ENCODE measurements at places on chromosomes 1 and 21. TPM values are rescaled to one million over a fixed set of nuclear protein-coding genes. Genes with fewer than 3 reads are reported as not detected.

DNA sequence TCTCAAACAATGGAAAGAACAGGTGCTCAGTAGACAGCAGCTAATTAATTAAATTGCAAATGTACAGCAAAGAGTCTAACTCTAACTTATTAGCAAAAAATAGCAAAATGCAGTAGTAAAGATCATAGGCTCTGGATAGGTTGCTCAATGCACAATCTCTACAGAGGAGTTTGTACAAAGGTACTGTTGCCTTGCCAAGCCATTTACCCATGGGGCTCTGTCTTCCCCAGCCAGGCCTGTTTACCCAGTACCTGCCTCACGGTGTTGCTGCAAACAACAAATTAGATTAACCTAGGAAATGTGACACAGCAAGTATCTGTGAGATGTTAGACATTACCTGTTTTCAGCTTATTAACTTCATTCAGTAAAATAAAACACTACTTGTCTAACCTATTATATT, 222.0 kb downstream of the DENND1B start:
- no peaks in the 10 kb centered on the region for H3K27me3 ChIP-seq
- no peaks in the 10 kb centered on the region for H3K4me1 ChIP-seq
- H3K4me3 ChIP-seq: no peak overlapping the region
- H3K36me3 ChIP-seq: no peaks in the 10 kb centered on the region
- H3K27ac ChIP-seq: no peak overlapping the region

GRCh38 chr1:178124115-178124514, 30.2 kb downstream of the RASAL2 start:
- H3K4me3 ChIP-seq: no peak overlapping the region
- H3K4me1 ChIP-seq: no peaks in the 10 kb centered on the region
- no peak overlapping the region for H3K27ac ChIP-seq
- no peaks in the 10 kb centered on the region for H3K27me3 ChIP-seq

- H3K4me3 ChIP-seq: no peak overlapping the region
- no peak for DNase-seq
- no peaks in the 10 kb centered on the region for H3K36me3 ChIP-seq
- H3K4me1 ChIP-seq: no peaks in the 10 kb centered on the region
These were observed 46.0 kb upstream of the COG2 start for GRCh38 chr1:230596306-230596705.

GRCh38 chr1:51147394-51147793, 45.4 kb downstream of the C1orf185 start:
- peaks cover 6% of the 10 kb centered on the region for H3K27me3 ChIP-seq
- no peaks in the 10 kb centered on the region for H3K36me3 ChIP-seq
- DNase-seq: no peak
- H3K4me3 ChIP-seq: no peak overlapping the region

Gene ELAVL4
- total RNA-seq: not detected

GRCh38 chr1:6102532-6102845, 56.8 kb downstream of the KCNAB2 start:
- no peak overlapping the region for H3K4me3 ChIP-seq
- DNase-seq: no peak
- H3K27ac ChIP-seq: no peak overlapping the region
- H3K4me1 ChIP-seq: peaks cover 6% of the 10 kb centered on the region

DNA sequence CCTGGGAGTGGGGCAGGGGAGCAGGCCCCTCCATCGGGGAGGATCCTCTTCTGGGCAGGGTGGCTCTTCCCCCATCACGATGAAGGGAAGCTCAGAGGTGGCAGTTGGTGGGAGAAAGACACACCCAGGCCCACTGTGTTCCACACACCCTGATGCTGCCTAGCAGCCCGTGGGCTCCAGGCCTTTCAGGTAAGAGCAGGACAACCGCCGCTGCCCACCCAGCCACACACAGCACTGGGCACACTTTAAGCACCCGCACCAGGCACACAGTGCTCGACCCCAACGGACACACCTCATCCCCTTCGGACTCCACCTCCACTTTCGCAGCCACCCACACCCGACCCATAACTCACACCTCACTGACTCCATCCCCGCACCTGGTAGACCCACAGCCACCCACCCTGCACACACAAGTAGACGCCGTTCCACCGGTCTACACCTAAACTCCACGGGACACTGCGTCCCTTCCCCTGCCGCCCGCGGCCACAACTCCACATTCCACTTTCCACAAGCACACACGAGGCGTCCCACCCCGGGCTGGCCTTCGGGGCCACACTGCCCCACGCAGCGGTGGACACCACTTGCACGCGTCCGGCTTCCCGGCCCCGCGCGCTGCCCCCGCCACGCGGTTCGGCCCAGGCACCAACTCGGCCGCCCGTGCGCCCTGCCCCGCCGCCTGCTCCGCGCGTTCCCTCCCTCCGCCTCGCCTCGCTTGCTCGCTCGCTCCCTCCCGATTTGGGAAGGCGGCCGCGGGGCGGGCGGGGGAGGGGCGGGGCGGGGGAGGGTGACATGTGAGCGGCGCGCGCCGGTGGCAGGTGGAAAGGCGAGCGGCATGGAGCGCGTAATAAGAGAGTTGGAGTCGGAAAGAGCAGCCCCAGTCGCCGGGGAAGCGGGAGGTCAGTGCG, at the start of gene KCNQ4:
KCNQ4 (plus strand) TSS at position 787 of the 905 bp plus-strand sequence. CDS start 307 bp downstream, outside the sequence.
- peak within 1 kb of the TSS; percentile 57 for H3K4me3 ChIP-seq
- no peaks in the 10 kb centered on the region for H3K36me3 ChIP-seq
- no peak within 1 kb of the TSS for H3K27ac ChIP-seq

DNA sequence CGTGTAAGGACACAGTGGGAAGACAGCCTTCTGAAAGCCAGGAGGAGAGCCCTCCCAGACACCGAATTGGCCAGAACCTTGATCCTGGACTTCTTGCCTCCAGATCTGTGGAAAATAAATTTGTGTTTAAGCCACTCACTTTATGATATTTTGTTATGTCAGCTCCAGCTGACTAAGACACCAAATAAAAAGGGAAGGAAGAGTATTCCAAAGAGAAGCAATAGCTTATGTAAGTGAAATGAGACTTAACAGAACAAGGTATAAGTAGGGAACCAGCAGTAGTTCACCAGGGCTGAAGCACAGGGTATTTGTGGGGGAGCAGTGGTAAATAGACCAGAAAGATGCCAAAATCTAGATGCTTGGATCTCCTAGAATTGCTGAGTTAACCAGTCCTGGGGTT, 94.2 kb upstream of the WLS start:
- H3K27ac ChIP-seq: no peak overlapping the region
- H3K36me3 ChIP-seq: no peaks in the 10 kb centered on the region
- H3K4me3 ChIP-seq: no peak overlapping the region

Gene TLCD4
- total RNA-seq: 0.18 TPM

DNA sequence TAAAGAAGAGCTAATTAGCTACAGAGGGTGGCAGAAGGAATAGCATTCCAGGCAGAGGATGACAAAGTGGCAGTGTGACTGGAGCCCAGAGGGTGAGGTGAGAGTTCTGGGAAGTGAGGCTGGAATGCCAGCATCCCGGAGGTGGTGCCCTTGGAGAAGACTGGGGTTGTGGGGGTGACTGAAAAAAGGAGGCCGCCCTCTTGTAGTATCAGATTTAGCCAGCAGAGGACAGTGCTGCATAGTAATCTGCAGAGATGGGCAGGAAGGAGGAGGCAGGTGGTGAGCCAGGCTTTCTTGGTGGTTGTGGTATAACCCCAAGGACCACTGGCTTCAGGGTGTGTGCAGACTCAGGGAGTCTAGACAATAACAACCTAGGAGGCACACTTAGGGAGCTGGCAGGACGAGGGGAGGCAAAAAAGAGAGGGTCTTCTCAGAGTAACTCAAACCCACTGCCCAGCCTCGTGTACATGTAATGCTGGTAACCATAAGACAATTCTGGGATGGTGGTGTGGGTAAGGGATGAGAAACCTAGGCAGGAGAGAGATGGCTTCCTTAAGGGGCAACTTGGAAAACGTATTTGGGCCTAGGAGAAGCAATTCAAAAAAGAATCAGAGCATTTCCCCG, 30.5 kb downstream of the MROH7 start:
- DNase-seq: peak; percentile 39
- H3K36me3 ChIP-seq: no peaks in the 10 kb centered on the region
- H3K27me3 ChIP-seq: peaks cover 2% of the 10 kb centered on the region
- no peak overlapping the region for H3K27ac ChIP-seq
- no peak overlapping the region for H3K4me3 ChIP-seq
- H3K4me1 ChIP-seq: no peaks in the 10 kb centered on the region

DNA sequence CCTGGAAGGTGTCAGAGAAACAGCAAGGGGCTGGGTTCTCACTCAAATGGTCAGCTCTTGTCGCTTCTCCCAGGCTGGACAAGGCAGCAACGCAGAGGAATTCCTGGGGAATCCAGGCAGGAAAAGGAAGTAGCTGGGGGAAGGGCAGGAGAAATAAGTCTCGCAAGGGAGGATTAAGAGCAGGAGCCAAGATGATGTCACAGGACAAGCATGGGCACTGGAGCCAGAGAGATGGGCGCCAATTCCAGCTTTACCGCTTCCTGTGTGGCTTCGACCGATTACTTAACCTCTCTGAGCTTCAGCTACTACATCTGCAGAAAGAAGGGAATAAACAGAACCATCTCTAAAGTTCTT, 70.5 kb downstream of the SSBP3 start:
- no peak overlapping the region for H3K27ac ChIP-seq
- no peak for DNase-seq
- H3K36me3 ChIP-seq: peaks cover 5% of the 10 kb centered on the region
- peaks cover 7% of the 10 kb centered on the region for H3K4me1 ChIP-seq

Gene RGS4
- not detected for total RNA-seq

DNA sequence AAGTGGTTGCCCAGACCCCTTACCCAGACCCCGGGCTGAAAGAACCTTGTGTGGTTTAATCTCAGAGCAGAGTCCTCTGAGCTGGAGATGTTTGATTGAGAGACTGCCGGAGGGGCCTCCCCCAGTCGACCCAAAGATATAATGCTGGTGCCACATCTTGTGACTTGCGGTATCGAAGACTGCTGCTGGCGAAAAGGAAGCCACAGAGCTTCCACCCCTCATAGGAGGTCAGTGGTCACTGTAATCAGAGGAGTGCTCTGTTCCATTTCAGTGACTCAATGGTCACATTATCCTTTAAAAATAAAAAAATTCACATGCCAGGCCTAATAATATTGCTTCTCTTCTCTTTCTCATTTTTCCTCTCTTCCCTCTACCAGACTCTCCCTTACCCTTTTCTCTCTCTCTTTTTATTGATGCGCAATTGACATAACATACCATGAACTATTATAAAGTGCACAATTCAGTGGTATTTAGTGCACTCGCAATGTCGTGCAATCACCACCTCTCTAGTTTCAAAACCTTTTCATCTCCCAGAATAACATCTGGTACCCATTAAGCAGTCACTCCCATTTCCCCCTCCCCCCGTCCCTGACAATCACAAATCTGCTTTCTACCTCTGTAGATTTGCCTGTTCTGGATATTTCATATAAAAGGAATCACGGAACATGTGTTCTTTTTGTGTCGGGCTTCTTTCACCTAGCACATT, 52.6 kb upstream of the LYST start:
- H3K4me3 ChIP-seq: no peak overlapping the region
- H3K36me3 ChIP-seq: no peaks in the 10 kb centered on the region
- H3K27me3 ChIP-seq: no peaks in the 10 kb centered on the region
- H3K27ac ChIP-seq: no peak overlapping the region
- DNase-seq: no peak

DNA sequence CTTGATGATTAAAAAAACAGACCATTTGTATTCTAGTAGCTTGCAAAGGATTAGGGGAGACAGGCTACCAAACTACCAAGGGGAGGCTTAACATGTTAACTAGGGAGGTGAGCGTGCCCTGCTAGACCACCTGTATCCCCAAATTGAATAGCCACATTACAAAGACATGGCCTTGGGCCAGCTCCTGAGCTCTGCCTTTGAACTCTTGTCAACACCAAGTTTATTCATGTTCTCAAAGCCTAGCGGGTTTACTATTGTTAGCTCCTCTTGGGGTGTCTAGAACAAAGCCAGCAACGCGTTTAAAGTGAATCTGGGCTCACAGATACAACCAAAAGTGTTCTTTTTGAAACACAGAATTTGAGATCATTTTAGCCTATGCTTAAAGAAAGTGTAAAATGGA, 36.3 kb downstream of the SMYD2 start:
- H3K27me3 ChIP-seq: no peaks in the 10 kb centered on the region
- H3K27ac ChIP-seq: no peak overlapping the region
- H3K36me3 ChIP-seq: peaks cover 4% of the 10 kb centered on the region
- H3K4me3 ChIP-seq: no peak overlapping the region

- no peak overlapping the region for H3K27ac ChIP-seq
- H3K4me3 ChIP-seq: no peak overlapping the region
- peaks cover 17% of the 10 kb centered on the region for H3K27me3 ChIP-seq
- no peaks in the 10 kb centered on the region for H3K4me1 ChIP-seq
- no peak for DNase-seq
These were observed 138.1 kb downstream of the MIS18A start for GRCh38 chr21:32140604-32141317.

Gene TTLL7
- total RNA-seq: 0.49 TPM

DNA sequence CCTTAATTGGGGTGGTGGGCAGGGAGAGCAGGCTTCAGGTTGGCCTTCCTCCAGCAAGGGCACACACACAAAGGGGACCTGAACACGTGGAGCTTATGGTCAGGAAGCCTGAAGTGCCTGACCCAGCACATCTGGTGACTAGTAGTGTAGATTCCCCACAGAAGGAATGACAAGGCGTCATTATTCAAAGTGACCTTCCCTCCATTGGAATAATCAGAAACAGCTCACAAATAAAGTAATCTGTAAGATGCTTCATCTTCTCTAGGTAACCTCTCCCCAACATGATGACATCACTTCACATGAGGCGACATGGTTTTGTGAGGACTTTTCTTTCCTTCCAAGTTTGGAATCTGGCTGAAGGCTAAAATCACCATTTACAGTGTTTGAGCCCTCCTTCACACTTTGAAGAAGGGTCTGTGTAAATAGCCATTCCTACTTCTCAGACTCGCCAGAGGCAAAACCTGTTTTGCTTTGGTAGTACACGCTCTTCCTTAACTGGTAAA, 32.8 kb upstream of the ERG start:
- H3K27me3 ChIP-seq: no peaks in the 10 kb centered on the region
- no peak overlapping the region for H3K27ac ChIP-seq
- no peaks in the 10 kb centered on the region for H3K36me3 ChIP-seq
- no peaks in the 10 kb centered on the region for H3K4me1 ChIP-seq
- no peak for DNase-seq
- H3K4me3 ChIP-seq: no peak overlapping the region

Gene BOLA1
- 6.0 TPM for total RNA-seq

DNA sequence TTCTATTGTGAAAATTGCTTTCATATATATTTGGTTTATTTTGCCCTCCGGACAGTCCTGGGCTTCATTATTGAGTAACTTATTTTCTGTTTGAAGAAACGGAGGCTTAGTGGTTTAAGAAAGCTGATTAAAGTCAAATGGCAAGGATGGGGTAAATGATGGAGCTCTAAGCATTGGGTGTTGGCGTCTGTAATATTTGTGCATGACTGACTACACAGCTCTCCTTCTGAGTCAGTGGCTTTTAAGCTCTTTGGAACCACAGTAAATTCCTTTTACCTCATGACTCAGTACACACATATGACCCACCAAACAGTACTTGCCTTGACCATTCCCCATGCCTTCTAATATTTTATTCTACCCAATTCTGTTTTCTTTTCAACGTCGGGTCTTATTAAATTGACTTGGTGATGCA, 21.0 kb downstream of the B3GALT5 start:
- no peak overlapping the region for H3K27ac ChIP-seq
- H3K4me3 ChIP-seq: no peak overlapping the region
- no peak for DNase-seq
- H3K27me3 ChIP-seq: peaks cover 8% of the 10 kb centered on the region
- no peaks in the 10 kb centered on the region for H3K36me3 ChIP-seq
- H3K4me1 ChIP-seq: no peaks in the 10 kb centered on the region

GRCh38 chr1:162753001-162753658, 37.4 kb upstream of the HSD17B7 start:
- H3K27ac ChIP-seq: no peak overlapping the region
- H3K36me3 ChIP-seq: no peaks in the 10 kb centered on the region
- DNase-seq: no peak
- no peak overlapping the region for H3K4me3 ChIP-seq
